ENCODE measurements at places on chromosomes 2 and 18.

DNA sequence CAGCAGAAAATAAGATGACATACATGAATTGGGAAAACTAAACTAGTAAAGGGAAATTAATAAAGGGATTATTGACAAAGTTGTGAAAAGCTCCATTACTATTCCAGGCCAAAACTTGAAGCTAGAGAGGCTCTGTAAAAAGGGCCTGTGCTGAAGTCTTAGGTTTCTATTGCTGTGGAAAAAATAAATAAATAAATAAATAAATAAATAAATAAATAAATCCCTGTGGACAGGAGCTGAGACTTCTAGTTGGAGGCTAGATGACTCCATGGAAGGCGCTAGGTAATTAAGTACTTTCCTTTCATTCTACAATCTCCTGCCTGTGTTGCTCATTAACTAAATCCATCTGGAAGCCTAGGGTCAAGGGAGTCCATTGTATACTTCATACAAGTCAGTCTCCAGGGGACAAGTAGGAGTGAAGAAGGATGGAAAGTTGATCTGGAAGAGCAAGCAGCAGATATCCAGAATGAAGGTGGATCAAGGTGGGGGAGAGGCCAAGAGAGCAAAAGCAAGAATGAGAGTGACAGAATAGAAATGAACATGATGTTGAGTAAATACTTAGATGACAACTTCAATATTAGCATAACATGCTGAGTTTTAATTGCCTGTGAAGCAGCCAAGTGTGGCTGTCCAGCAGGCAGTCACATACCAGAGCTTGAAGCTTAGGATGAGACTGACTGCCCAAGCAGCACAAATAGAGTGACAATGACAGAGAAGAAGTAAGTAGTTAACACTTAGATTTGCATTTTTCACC lies 26.2 kb upstream of the CCNT2 start:
- no peak for DNase-seq

GRCh38 chr2:96116879-96117533 lies 635 bp upstream of the ADRA2B start:
- no peak for DNase-seq

- DNase-seq: no peak
These were observed 24.2 kb downstream of the LIPG start for GRCh38 chr18:49585781-49586663.

DNA sequence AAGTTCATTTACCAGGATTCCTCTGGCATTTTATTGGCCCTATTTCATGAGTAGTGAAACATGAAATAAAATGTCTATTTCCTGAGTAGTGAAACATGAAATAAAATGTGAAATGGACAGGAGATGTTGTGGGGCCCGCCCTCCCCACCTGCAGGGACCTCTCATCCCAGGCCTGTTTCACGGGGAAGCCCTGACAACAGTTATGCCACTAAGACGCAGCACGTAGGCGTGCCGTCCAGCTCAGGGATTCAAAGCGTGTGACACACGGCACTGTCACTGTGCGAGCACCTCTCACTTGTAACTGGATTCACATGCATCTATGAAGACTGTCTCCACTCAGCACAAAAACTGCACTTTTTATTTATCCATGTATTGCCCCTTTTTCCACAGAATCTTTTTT lies 83.4 kb upstream of the SNTG2 start:
- no peak for DNase-seq

DNA sequence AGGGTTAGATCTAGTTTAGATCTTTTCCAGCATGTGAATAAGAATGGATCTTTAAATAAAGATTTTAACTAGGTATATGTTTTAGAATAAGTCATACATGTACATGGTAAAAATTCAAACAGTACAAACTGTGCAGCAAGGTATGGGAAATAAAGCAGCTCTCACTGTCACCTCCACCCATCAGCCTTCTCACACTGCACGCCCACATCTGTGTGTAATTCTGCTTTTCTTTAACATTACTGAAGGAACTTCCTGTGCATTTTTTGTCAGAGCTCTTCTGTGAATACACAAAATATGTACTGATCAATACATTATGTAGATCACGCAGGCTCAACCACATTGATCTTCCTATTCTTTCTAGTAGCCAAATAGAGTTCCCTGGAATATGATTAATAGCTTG lies 3.4 kb downstream of the CASP8 start:
- DNase-seq: no peak

DNA sequence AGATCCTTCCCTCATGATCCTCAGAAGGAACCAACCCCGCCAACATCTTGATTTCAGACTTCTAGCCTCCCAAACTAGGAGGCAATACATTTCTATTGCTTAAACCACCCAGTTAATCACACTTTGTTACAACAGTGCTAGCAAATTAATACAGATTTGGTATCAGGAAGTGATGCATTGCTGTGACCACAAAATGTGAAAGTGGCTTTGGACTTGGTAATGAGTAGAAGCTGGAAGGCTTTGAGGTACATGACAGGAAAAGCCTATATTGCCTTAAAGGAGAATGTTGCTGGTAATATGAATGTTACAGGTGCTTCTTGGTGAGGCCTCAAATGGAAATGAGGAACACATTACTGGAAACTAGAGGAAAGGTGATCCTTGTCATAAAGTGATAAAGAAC lies 260.3 kb downstream of the SATB2 start:
- DNase-seq: peak; percentile 58

DNA sequence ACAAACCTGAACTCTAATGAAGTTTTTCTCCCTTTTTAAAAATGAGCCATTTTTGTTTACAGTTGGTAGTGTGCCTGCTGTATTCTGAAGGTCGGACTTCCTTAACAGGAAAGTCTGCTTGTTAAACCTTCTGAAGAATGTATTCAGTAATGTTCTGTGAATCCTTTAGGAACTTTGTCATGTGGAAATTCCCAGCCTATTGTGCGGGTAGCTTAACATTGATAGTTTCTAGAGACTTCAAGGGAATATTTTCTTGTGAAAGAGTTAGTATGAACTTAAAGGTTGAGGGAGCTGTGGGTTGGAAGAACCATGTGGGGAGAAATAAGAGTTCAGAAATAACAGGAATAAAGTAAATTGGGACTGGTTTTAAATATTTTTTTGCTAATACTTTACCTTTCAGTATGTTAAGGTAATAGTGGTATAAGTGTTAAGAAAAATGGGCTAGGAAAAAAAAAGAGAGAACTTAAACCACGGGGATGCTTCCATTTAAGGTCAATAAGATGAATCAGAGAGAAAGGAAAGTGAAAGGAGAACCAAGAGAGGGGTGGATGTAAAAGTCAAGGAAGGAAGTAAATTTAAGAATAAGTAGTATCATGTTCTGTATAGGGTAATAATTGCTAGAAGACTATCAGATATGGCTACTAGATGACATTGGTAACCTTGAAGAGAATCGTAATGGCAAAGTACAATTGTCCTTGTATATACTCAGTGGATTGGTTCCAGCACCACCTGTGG lies 90.5 kb downstream of the PMS1 start:
- no peak for DNase-seq

- no peak for DNase-seq
These were observed 35.7 kb upstream of the MAT2A start for GRCh38 chr2:85503168-85503850.

- DNase-seq: no peak
These were observed 121.6 kb downstream of the ZFP36L2 start for GRCh38 chr2:43104763-43105162.

DNA sequence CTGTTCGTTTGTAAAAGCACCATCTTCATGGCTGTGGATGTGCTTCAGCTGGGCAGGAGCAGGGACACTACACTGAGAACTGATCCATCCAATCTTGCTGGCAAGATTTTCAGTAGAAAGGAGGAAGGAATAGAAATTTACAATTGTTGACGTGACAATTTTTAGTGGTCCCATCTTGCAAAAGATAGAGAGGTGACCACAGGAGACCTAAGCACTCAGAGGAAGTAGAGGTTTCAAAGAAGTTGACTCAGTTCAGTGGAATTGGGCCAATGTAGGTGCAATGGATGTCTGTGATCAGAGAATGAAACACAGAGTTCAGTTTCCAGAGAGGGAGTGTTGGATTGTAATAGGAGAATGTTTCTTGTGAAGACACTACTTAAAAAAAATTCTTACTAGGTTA lies 1.4 kb downstream of the UGT1A5 start:
- DNase-seq: no peak

Measured in Jurkat, Clone E6-1 (cell line).